Stimulated activated CD8-positive, alpha-beta memory T cell treated with anti-CD3 and anti-CD28 coated beads, Interleukin-15, amount 100 ng/mL, for 4 hours (primary cell): ENCODE measurements at places on chromosomes 2 and 18.
A peak's percentile ranks its signal among the peaks of the same experiment; 100 is the strongest.

DNA sequence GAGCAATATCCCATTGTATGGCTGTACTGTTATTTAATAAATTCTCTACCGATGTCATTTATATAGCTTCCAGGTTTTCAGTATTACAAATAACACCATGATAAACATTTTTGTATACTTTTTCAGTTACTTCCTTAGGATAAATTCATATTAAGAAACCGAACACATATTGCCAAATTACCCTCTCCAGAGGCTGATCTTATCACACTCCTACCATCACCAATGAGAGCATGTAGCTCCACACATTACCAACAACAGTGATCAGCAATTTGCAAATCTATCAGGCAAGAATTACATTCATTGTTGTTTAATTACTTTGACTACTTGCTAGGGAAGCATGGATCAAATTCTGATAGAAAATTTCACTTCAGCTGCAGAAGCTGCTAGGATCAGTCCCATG is 5.8 kb upstream of the NDUFV2 start:
- DNase-seq: no peak

DNA sequence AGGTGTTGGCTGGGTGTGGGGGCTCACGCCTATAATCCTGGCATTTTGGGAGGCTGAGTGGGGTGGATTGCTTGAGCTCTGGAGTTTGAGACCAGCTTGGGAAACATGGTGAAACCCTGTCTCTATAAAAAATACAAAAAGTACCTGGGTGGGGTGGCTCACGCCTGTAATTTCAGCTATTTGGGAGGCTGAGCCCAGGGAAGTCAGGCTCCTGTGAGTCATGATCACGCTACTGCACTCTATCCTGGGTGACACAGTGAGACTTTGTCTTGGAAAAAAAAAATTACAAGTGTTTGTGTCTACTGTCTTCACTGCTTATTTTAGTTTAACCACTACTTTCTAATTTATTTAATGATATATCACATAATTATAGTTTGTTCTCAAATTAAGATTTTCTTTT is 62.7 kb upstream of the DOCK10 start:
- DNase-seq: no peak

DNA sequence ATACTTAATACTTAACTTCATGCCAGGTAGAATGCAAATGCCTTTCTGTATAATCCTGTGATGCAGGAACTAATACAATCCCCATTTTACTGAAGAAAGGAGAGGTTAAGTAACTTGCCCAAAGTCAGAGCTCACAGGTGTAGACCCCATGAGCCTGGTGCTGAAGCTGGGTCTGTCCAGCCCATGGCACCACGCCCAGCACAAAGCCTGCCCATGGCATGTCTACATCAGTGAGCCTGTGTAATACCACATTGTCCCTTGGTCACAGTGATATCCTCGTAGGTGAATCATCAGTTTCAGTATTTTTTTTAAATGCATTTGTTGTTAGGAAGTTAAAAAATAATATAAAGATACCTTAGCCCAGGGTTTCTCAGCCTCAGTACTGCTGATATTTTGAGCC is 69.9 kb upstream of the MCFD2 start:
- no peak for DNase-seq

DNA sequence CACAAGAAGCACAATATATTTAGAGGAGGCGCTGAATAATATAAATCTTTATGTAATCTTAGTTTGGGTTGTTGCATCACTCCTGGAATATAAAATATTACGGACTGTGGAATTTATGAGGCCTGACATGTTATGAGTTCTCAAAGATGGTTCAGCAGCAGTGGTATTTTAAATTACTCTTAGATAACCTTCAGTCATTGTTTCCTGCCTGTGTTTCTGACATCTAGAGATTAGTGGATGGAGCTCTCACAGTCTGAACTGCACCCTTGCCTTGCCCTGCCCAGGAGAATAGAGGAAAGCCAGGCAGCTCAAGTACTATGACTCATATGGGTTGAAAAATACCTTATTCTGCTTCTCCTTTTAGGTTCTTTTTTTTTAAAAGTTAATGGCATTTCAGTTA is 70.0 kb downstream of the ACSL3 start:
- no peak for DNase-seq

- DNase-seq: no peak
Measured at GRCh38 chr2:60536746-60537145, 16.7 kb downstream of the BCL11A start.

- no peak for DNase-seq
Measured at GRCh38 chr2:112661656-112662305, 16.0 kb downstream of the SLC20A1 start.

- no peak for DNase-seq
Measured at GRCh38 chr2:46731280-46731679, 184.3 kb downstream of the MCFD2 start.

GRCh38 chr2:75577280-75577679 is 16.5 kb upstream of the EVA1A start:
- no peak for DNase-seq

- no peak for DNase-seq
Measured at GRCh38 chr2:197358931-197359330, 48.4 kb upstream of the ANKRD44 start.

DNA sequence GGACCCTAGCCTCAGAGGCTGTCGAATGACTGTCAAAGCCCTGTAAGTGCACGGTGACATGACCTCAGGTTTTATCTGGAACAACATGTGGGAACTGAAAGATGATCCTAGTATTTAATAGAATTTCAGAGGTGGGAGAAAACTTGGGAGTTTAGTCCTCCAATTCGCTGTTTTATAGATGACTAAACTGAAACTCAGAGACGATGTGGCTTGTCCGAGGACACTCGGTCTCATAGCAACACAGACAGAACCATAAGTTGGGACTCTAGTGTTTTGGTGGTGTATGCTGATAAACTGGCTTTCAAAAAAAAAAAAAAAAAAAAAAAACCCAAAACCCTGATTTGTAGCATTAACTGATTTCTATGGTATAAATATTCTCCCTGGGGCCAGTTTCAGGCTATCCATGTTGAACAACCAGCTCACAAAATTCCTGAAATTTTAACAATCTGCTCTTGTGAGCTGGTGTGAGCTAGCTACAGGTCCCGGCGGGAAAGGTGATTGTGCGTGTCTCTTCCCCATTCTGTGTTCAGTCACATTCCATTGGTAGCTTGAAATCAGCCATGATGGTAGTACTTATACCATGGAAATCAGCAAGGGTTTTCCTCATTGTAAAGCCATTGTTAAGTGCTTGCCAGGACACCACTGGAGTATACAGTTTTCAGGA is 195.5 kb upstream of the EPAS1 start:
- no peak for DNase-seq

DNA sequence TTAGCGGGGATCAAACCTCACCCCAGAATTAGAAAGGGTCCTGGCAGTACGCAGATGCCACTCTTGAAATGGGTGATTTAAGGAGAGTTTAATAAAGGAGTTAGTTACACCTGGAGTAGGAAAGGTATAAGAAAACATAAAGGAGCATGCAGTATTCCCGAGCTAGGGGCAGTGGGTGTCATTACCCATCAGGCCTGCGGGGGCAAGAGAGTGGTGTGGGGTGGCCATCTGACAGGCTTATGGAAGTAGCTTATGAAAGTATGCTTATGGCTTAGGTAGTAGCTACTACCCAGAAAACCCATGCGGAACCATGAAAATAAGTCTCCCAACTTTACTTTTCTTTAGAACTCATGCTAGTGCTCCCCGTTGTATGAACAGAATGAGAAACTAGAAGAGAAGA is 568.9 kb upstream of the ACVR2A start:
- DNase-seq: no peak

DNA sequence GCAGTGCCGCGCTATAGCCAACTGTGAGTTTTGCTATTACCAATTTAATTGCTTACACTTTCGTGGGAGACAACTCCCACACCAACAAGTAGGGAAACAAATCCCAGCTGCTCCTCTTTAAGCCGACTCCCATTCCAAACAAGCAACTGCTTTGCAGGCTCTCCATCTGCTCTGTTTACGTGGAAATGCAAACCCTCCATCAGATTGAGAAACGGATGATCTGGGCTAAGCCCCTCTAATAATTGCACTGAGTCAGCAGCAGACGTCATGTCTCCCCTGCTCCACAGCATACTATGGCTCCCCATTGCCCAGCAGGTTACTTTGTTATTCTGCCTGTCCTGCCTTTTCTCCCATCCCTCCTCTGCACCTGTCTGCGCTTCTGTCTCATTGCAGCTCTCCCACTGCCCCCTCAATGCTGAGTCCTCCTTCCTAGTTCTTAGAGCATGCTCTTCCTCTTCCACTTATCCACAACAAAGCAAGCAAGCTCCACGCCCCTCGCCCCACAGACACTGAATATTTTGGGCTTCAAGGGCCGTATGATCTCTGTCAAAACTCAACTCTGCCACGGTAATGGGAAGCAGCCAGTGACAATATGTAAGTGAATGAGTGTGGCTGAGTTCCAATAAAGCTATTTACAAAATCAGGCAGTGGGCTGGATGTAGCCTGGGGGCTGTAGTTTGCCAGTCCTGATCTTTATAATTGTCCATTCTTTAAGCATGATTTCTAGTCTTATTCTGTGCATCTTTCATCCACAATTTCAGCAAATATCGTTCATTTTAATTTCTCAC is 39.5 kb upstream of the ARL4C start:
- DNase-seq: no peak

- no peak for DNase-seq
Measured at GRCh38 chr2:64586883-64587481, 62.9 kb downstream of the AFTPH start.

DNA sequence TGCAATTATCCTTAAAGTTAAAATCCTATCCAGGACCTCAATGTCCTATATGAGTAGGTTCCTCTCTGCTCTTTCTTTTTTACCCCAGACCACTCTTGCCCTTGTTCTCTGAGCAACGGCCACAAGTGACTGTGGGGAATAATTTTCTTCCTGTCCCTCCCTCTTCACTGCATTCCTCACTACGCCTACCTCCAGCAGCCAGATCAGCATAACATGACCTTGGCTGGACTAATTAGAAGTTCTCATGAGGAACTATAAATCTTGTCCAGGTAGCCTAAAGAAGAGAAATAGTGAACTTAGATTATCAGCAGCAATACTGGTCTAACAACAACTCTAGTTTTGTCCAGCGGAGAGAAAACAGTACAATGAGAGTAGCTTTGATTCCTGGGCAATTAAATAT is 643.8 kb upstream of the KLHL29 start:
- no peak for DNase-seq

- DNase-seq: no peak
Measured at GRCh38 chr2:195317550-195317949, 339.5 kb upstream of the SLC39A10 start.

DNA sequence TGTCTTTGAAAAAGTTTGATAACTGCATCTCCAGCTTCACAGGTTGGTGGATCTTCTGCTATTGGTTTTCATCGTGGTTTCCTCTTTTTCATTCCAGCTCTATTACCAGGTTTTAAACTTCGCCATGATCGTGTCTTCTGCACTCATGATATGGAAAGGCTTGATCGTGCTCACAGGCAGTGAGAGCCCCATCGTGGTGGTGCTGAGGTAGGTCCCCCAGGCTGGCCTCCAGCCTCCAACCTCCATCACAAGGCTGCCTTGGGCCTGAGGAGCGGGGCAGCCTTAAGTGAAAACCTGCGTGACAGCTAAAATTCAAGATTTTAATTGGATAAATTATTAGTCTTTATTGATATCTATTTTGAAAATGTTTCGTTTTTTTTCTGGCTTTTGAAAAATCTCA is 9.7 kb downstream of the SEC11C start:
- DNase-seq: no peak

GRCh38 chr2:236871500-236872001 is 214.1 kb upstream of the COPS8 start:
- DNase-seq: no peak

DNA sequence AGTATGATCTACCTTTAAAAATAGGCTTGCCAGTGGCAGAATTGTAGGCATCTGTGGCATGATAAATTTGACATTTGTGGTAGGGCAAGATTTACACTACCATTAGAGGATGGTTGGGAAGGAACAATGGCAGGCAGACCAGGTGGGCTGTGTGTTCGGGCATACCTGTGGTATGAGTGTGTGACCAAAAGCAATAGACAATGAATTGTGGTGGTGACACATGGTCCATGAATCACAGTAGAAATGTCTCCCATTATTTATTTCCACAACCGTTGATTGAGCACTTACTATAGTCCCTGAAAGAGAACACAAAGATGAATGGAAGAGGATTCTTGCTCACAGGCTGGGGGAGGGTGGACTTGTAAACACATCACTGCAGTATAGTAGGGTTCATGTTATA is 29.9 kb upstream of the RUFY4 start:
- no peak for DNase-seq

DNA sequence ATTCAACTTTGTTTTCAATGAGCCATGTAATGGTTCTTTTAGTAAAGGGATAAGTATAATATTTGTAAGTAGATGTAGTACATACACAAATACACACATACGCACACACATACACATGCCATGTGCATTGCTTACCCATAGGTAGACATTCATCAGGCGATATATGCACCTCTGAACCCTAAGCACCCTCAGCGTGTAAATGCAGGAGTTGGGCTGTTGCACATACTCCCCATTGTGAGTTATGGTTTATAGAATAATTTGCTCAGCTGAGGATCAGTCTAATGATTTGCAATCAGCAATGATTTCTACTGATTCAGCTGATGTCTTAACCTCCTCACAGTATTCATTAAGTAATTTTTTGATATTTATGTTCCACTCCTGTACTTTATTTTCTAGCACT is 217.6 kb upstream of the ETAA1 start:
- DNase-seq: no peak

- DNase-seq: peak; percentile 51
Measured at GRCh38 chr18:2971741-2972552, 41.0 kb downstream of the LPIN2 start.

- DNase-seq: no peak
Measured at GRCh38 chr2:83971547-83971946, 487.5 kb downstream of the SUCLG1 start.

DNA sequence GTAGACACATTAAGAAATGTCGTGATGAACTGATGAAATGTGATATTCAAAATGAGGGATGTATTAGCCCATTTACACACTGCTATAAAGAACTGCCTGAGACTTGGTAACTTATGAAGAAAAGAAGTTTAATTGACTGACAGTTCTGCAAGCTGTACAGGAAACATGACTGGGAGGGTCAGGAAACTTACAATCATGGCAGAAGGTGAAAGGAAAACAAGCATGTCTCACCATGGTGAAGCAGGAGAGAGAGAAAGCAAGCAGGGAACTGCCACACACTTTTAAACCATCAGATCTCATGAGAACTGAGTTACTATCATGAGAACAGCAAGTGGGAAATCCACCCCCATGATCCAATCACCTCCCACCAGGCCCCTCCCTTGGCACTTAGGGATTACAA is 1010.8 kb upstream of the CELF4 start:
- DNase-seq: no peak

DNA sequence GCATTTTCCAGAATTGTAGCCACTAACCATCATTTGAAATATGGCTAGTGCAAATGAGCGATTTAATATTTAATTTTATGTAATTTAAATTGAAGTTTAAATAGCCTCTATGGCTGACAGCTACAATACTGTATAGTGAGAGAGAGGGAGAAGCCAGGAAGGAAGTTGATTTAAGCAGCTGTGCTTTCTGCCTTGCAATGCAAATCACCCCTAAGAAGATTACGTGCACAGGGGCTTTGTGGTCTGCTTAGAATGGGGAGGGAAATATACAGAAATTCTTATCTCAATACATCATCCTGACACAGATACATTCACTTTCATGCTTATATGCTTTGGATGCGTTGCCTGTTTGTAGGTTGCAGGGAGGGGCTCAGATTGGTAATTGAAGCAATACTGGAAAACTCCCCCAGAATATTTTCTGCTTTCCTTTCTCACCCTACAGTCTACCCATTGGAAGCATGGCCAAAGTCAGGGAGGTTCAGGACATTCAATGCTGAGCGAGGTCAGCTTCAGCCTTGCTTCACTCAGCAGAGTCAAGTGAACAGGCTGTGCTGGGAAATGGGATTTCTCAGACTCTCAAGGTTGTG is 674.0 kb downstream of the CNTNAP5 start:
- DNase-seq: no peak
